Naive thymus-derived CD8-positive, alpha-beta T cell (primary cell): ENCODE measurements at places on chromosomes 6 and 20.

DNA sequence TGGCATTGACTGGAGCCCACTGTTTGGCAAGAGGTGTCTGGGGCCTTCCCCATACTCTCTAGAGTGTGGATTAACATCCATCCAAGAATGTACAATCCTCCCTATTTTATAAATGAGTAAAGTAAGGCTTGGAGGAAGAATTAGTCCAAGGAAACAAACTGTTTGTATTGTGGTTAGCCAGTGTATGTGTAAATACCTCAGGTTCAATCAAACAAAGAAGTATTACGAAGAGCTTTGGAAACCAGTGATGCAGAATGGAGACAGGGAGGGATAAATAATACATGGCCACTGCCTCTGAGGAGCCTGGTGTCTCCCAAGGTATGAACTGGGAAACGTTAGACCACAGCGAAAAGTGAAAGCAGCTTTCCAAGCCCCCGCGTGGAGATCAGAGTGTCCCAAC is 226.6 kb upstream of the RIN2 start:
- DNase-seq: no peak

GRCh38 chr6:28953039-28953584 is 29.3 kb upstream of the TRIM27 start:
- peak; percentile 72 for DNase-seq

DNA sequence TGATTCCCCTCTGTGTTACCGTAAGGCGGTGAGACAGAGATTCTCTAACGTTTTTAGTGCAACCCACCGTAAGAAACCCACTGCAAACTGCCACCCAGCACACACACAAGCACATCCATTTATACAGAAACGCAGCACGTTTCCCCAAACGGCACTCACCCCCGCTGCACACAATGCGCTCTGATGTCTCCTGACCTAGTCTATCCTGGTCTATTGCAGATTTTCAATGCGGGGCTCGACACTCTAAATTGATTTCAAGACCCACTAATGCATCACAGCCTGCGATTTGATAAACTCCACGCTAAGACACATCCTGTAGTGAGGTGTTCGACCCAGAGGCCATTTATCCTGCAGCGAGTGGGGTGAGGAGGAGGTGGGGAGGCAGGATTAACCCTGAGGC is 63.7 kb upstream of the SULF2 start:
- DNase-seq: no peak

- peak; percentile 49 for DNase-seq
Measured at GRCh38 chr6:30647242-30648116, 546 bp downstream of the C6orf136 start.

DNA sequence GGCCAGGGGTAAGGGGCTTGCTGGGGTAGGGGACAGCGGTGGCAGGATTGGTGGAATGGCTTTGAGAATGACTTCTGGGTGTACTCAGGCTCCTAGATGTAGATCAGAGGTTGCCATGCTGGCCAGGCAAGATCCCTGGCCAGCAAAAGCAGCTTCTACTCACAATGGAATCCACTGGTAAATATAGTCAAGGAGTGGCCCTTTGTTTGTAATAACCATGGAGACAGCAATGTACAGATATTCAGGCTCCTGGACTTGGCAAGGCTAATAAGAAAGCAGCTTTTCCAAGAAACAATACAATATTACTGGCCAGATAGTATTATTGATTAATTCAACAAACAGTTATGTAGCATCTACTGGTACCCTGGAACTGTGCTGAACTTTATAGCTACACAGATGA is 37.9 kb downstream of the CDH26 start:
- no peak for DNase-seq

DNA sequence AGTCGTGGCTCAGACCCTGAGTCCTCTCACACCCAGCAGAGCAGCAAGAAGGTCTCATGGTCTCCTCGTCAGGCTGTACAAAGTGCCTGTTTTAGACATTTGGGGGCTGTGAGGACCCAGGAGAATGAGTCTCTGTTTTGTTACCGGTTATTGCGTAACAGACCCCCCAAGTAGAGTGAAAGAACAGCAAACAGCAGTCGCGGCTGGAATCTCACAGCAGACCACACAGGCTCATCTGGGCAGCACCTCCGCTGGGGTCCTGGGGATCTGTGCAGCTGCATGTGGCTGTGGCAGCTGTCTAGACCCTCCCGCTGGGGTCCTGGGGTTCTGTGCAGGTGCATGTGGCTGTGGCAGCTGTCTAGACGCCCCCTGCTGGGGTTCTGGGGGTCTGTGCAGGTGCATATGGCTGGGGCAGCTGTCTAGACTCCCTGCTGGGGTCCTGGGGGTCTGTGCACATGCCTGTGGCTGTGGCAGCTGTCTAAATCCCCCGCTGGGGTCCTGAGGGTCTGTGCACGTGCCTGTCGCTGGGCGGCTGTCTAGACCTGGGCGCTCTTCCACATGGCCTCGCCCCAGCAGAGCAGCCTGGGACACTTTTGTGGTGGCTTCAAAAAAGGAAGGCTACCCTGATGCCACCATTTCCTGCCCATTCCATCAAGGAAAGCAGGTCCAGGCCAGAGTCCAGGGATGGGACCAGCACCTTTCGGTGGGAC is 24.7 kb downstream of the ENTPD6 start:
- peak; percentile 9 for DNase-seq

- DNase-seq: no peak
Measured at GRCh38 chr20:49641683-49642656, 71.7 kb downstream of the B4GALT5 start.

DNA sequence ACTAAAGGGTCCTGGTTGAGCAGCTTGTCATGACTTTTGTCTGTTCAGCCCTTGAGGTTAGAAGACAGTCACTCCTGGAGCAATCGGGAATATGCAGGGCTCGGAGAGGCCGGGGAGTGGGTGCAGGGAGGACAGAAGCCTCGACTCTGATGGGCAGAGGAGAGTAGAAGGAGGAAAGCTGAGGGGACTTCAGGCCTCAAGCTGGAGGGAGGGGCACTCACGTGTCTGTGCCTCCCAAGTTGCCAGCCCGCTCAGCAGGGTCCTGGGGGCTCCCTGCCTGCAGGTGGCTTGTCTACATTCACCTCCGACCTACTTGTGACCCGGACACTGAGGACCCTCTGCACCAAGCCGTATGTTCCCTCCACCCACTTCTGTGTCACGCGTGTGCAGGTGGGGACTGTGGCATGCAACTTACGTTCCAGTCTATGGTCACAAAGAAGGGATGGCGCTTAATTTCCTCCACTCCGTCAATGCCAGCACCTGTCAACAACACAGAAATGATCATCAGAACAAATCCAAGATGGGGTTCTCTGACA is 86.8 kb upstream of the MPC1 start:
- DNase-seq: no peak

- no peak for DNase-seq
Measured at GRCh38 chr20:53872081-53872541, 198.3 kb downstream of the BCAS1 start.

DNA sequence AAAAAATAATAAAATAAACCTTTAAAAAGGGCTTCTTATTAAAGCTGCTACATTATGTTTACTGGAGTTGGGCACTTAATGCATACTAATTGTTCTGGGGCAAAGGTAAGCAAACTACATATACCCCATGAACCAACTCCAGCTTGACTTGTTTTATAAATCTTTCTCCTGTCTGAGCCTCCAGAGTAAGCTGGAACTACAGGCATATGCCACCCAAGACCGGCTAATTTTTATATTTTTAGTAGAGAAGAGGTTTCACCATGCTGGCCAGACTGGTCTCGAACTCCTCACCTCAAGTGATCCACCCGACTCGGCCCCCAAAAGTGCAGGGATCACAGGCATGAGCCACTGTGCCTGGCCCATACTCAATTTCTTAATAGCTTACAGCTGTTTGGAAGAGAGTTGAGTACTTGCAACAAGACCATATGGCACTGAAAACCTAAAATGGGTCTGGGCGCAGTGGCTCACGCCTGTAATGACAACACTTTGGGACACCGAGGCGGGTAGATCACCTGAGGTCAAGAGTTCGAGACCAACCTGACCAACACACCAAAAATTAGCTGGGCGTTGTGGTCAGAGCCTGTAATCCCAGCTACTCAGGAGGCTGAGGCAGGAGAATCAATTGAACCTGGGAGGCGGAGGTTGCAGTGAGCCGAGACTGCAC is 19.9 kb downstream of the ROMO1 start:
- no peak for DNase-seq

DNA sequence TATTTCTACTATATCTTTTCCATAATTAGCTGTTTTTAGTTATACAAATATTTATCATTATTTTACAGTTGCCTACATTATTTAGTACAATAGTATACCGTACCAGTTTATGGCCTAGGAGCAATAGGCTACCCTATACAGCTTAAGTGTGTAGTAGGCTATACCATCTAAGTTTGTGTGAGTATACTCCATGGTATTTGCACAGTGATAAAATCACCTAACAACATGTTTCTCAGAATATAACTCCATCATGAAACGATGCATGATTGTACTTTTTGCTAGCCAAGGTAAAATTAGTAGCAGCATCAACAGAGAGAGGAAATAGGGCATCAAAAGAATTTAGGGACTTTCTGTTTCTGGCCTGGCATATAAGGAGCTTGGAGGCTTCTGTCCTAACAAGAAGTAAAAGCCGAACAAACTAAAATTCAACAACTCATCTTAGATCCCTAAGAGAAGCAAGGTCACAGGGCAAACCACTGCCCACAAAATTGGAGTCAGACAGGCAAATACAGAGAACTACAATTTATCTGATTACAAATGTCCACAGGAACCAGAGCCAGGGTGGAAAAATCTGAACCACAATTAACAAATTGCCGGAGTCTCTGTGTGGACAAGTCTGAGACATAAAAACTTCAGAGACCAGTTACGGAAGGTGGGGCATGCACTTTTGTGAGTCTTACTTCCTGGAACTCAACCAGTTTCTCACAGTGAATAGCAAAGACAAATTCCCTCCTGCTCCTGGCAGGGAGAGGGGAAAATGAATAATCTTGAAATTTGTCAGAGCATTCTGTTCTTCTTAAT is 671.4 kb downstream of the RFPL4B start:
- no peak for DNase-seq

GRCh38 chr20:43940518-43941225 is 26.0 kb downstream of the TOX2 start:
- DNase-seq: no peak

DNA sequence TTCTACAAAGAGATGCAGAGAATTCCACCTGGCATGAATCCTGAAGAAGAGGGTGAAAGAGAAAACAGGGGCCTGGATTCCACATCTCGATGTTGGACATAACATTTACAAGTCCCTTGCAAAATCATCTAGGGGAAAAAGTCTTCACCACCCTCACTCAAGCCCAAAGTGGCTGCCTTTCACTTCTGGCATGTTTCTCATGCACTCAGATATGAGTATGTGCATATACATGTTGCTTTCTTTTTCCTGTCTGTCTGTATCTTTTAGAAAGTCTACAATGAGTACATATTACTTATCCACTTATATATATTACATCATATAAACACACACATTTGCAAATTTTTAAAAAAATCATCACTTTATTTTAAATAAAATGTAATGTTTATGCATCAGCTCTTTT is 159.3 kb downstream of the KIF6 start:
- no peak for DNase-seq

DNA sequence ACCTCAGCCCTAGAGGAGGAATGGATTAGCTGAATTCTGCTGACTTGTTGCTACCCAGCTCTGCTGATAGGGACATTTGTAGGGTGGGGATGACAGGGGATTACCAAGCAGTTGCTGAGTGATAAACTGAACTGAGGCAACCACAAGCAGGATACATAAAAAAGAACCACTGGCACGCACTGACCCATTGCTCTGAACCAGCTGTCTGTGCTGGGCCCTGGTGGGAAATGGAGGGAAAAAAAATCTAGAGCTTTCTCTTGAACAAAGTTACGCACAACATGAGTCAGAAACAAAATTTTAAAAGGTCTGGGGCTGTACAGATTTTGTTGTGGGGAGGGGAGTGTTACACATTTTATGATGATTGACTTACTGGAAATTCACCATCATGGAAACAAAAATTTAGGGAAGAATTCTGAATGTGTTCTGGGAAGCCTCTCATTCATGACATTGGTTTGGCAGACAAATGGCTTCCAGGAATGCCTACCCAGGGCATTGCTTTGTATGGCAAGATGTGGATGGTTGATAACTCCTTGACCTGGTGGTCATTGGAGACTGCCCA is 37.7 kb downstream of the FOXO3 start:
- no peak for DNase-seq

GRCh38 chr6:139166956-139167313 is 32.1 kb downstream of the HECA start:
- DNase-seq: no peak

- no peak for DNase-seq
Measured at GRCh38 chr6:56259234-56260077, 12.1 kb upstream of the COL21A1 start.

DNA sequence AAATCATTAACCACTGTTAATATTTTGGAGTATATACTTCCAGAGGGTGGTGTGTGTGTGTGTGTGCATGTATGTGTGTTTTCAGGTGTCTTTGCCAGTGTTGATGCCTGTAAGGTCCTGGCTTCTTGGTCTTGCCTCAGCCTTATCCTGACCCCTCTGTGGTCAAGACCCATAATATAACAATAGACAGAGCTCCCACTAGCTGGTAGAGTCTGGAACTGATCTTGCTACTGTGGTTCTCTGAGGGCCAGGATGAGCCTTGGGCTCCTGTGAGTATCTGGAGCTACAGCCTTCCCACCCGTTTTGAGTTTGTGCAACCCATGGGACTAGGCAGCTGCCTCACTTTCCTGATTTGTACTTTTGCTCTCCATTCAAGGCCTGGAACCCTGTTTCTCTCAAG is 191.0 kb downstream of the IBTK start:
- no peak for DNase-seq

- DNase-seq: no peak
Measured at GRCh38 chr6:46642928-46643751, 9.5 kb downstream of the CYP39A1 start.

GRCh38 chr6:68069921-68070710 is 565.0 kb upstream of the ADGRB3 start:
- no peak for DNase-seq

- DNase-seq: no peak
Measured at GRCh38 chr6:85185977-85186376, 263.9 kb upstream of the NT5E start.

DNA sequence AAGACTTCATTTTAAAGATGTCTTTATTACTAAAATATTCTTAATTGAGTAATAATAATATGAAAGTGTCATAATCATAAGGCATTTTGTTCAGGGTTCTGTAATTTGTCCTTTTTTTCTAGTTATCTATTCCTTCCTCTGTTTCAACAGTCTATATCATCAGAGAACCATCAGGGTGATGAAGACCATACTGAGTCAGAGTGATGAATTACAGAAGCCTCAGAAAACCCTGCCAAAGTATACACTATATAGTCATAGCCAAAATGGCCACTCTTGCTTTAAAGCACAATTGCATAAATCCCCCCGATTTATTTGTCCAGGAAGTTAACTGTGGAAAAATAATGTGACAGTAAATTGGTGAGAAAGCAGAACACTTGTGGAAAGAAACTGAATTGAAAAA is 735.0 kb downstream of the EPHA7 start:
- DNase-seq: no peak

GRCh38 chr6:41642090-41642959 is 4.1 kb downstream of the MDFI start:
- DNase-seq: no peak
